ENCODE measurements at places on chromosomes 1 and 21.

GRCh38 chr1:21294266-21294989, 4.2 kb upstream of the ECE1 start:
- DNase-seq, result no peak

DNA sequence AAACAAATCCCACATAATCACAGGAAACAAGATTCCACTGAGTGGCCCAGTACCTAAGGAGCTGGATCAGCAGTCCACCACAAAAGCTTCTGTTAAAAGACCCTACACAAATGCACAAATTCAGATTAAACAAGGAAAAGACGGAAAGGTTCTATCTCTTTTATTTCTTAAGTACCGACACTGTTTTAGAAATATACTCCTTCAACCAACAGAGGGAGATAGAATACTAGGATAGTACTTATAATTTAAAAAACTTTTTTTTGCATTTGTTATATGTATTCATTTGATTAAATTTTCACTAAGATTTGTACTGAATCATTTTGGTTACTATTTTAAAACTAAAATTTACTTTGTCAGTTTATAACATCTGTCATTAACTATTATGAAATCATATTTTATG, 12.5 kb downstream of the CDC7 start:
- DNase-seq, result no peak

GRCh38 chr1:5572794-5573193, 419.4 kb downstream of the NPHP4 start:
- no peak for DNase-seq

GRCh38 chr21:43370888-43371570, 55.9 kb downstream of the SIK1 start:
- DNase-seq, result no peak

DNA sequence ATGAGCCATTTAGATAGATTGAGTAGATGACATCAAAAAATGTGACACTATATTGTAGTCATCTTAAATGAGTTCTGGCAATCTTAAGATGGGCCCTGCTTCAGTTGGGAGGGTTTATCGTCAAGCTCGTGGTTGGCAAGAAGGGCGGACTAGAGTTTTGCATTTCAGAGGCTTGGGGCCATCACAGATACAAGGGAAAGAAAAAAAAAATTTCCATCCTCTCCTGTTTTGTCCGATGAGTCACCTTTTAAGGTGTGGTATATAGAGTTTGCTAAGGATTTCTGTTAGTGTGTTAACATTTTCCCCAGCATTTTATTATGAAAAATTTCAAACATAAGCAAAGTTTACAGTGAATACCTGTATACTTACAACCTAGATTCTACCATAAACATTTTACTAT, 31.8 kb upstream of the KCNQ4 start:
- no peak for DNase-seq

GRCh38 chr1:206814716-206815341, 42.5 kb upstream of the IL10 start:
- DNase-seq, result no peak

DNA sequence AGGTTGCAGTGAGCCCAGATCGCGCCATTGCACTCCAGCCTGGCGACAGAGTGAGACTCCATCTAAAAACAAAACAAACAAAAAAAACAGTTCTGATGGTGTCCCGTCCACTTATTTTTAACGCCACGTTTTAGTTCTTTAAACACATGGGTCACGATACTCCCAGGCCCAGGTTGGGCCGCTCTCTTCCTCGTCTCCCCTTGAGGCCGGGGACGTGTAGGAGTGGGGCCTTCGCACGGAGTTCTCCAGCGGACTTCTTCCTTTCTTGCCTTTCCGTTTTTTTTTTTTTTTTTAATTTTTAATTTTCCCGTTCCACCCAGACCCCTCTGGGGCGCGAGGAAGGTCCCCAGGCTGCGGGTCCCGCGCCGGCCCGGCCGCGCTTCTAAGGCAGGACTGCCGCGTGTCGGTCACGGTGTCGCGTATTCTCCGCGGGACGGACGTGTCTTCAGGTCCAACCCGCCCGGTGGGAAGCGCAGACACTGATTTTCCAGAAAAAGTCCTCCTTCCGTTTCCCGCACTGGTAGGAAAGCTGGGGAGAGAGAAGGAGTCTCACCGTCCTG, 47.5 kb upstream of the SLC19A1 start:
- no peak for DNase-seq

DNA sequence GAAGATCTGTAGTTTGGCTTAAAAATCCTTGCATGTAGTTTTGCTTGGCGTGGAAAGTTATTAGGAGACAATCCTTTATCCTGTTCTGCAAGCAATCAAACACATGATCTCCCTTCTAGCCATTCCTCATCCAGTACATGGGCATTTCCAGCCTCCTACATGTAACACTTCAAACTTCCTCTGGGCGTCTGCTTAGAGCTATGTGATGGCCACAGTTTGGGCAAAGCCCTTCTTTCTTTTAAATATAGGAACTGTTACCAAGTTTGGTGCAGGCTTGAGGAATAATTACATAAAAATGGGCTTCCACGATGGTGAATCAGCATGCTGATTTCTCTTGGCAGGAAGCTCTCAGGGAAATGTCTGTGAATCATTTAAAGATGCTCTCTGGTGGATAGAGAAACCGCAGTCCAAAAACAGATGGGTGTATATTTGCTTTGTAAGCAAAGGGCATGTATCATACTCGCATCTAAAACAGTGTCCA, 176.9 kb upstream of the FMN2 start:
- DNase-seq, result no peak

- DNase-seq, result no peak
These were observed 107.3 kb downstream of the TOMM20 start for GRCh38 chr1:235021321-235021720.

- no peak for DNase-seq
These were observed 22.4 kb upstream of the ASB17 start for GRCh38 chr1:75954586-75954985.

GRCh38 chr1:199042193-199042592, 403.4 kb downstream of the PTPRC start:
- DNase-seq, result no peak

- no peak for DNase-seq
These were observed 60.8 kb downstream of the SLC37A1 start for GRCh38 chr21:42574234-42575027.

GRCh38 chr21:38833117-38833516, 27.4 kb downstream of the ETS2 start:
- no peak for DNase-seq

GRCh38 chr1:5973771-5974170, 18.5 kb downstream of the NPHP4 start:
- DNase-seq, result no peak

DNA sequence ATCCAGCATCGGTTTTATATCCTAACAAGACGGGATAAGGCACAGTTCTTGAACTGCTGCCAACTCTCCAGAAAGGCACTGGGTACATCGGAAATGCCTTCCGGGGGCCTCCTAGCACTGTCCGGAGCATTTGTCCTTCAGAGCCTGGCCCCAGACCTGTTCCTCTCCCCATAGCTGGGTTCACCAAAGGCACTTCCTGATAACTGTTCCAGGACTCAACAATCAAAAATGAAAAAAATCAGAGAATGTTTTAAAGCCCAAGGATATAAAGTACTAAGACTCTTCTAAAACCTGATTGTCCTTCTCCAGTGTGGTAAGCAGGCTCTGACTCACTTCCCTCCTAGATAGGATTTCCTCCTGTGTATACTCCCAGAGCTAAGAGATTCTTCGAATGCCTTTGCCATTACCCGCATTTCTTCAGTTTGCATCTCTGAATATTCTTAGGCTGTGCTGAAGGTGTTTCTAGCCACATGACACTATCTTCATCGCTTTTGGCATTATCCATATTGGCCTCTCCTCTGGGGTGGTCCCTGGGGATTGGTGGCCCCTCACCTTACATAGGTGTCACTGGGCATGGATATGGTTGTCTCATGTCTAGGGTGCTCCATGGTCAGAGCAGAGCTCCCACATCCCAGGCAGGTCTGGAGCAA, 112.9 kb downstream of the ZBTB18 start:
- no peak for DNase-seq

- no peak for DNase-seq
These were observed 60.1 kb downstream of the KIAA0040 start for GRCh38 chr1:175132436-175132835.

- DNase-seq, result no peak
These were observed 76.5 kb upstream of the WDR26 start for GRCh38 chr1:224510880-224511645.

- DNase-seq, result no peak
These were observed 7.2 kb downstream of the ABCA4 start for GRCh38 chr1:94113589-94114226.

- DNase-seq, result no peak
These were observed 136.8 kb downstream of the ZC3H11B start for GRCh38 chr1:219476116-219476515.

- DNase-seq, result no peak
These were observed 101.0 kb downstream of the PDE9A start for GRCh38 chr21:42754270-42754933.

DNA sequence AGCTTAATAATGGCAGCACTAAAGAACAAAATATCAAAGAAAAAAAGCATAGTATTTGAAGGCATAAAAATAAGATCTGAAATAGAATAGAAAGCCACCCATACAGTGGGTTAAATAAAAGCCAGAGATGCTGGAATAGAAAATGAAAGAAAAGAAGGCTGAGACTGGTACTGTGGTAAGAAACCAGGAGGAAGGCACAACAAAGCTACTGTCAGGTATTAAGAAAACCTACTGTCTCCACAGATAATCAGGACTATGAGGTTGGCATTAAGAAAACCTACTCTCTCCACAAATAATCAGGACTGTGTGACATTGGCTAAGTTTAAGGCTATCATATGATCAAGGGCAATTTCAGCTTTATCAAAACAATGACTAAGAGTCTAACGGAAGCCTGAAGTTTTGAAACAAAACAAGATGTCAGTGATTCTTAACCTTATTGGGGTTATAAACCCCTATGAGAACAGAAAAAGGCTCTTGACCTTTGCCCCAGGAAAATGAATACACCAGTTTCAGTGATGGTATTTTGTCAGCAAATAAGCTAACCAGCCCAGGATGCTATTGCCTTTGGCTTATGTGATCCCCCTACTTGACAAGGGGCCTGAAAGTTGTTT, 24.4 kb downstream of the MCOLN2 start:
- no peak for DNase-seq

DNA sequence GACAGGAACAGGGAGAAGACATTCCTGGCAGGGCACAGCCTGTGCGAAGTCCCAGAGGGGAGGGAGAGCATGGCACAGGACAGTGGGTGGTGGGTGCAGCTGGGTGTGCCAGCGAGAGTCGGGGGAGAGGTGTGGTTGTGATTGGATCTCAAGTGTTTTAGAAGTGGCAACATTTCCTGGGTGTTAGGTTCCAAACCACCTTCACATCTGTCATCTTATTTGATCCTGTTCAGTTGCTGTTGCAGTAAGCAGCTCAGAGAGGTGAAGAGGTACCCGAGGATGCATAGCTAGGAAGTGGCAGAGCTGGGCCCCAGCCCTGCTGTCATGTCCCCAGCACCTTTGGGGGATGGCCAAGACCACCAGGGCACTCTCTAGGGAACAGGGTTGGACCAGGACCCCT, 22.0 kb upstream of the DISP3 start:
- no peak for DNase-seq

DNA sequence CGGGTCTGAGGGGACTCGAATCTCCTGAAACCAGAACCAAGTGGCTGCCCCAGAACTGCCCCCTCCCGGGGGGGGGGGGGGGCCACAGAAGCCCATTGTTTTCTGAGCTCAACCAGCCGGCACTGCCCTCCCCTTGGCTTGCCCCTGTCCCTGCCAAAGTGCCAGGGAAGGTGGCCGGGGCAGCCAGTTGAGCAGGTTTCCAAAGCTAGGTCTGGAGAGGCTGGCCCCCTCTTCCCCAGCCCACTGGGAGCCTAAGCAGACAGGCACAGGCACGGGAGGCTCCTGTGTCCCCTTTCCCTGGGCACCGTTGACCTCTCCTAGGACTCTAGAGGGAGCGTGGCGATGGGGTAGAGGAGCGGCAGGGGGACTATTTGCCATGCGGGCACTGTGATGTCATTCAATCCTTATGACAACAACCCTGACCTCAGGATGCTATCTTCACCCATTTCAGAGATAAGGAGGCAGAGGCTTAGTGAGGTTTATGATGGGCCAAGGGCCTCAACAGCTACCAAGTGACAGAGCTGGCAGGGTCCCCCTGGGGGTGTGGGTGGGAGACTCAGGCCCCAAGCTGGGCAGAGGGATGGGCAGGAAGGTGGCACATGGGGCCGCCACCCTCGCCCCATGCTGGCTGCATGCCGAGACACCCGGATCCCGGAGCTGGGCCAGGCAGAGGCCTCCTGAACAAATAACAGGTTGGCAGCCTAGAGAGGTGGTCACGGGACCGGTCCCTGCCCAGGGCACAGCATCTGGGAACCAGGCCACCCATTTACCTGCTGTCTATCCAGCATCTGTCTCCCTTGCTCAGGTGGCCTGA, 35.0 kb downstream of the RAP1GAP start:
- no peak for DNase-seq

GRCh38 chr1:99004861-99005442, at the start of gene PLPPR5:
TSS of gene PLPPR5 (minus strand) at chr1:99004861. CDS start at chr1:99004671, 190 bp downstream.
- no peak for DNase-seq

DNA sequence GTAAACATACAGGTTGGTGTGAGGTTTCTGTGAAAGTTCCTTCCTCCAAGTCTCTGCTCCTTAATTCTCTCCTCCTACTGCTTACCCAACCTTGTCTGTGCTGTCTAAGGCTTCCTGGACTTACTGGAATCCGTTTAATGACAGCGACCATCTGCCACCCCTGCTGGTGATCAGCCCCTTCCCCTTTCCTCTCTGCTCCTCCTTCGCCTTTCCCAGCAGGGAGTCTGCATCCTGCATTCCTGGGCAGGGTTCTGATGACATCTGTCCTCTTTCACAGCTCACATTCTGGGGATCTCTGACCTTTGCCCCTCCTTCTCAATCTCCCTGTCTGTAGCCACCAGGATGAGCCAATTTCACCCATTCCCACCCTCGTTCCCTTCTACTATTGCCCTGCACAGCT, 66.5 kb downstream of the KIRREL1 start:
- no peak for DNase-seq

DNA sequence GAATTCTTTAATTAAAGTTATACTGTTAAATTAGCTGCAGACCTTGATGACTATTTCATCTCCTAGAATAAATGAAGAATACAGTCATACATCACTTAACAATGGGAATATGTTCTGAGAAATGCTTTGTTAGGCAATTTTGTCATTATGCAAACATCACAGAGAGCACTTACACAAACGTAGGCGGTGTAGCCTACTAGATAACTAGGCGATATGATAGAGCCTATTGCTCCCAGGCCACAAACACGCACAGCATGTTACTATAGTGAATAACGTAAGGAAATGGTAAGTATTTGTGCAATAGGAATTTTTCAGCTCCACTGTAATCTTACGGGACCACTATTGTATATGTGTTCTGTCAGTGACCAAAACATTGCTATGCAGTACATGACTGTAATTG, 37.6 kb upstream of the DESI2 start:
- DNase-seq, result no peak

Measured in cortex of kidney (tissue), 1 donor.